ENCODE measurements at places on chromosomes 2 and 18. TPM values are rescaled to one million over a fixed set of nuclear protein-coding genes. Genes with fewer than 3 reads are reported as not detected.

The SMYD1 gene
- total RNA-seq = not detected

The SPATA3 gene
- total RNA-seq = 1.9 TPM

The SLC14A1 gene
- 6.0 TPM for total RNA-seq

The SANBR gene
- total RNA-seq = 4.2 TPM

The COMMD1 gene
- total RNA-seq = 34.7 TPM

The SOX11 gene
- not detected for total RNA-seq

The SAG gene
- 0.02 TPM for total RNA-seq

The DNER gene
- total RNA-seq = not detected

The RAB6C gene
- total RNA-seq = 0.14 TPM

The ACTG2 gene
- 0.22 TPM for total RNA-seq

The PPP4R3B gene
- 80.8 TPM for total RNA-seq

The ATP6V1B1 gene
- not detected for total RNA-seq

The DCDC2C gene
- total RNA-seq = not detected

The ZNF519 gene
- total RNA-seq = 25.0 TPM

The SNTG2 gene
- 3.8 TPM for total RNA-seq

The CRYGD gene
- not detected for total RNA-seq

The LINC00305 gene
- not detected for total RNA-seq

The LONRF2 gene
- total RNA-seq = 0.25 TPM

The CAPN14 gene
- 0.65 TPM for total RNA-seq

The PMAIP1 gene
- total RNA-seq = 96.5 TPM

The TBR1 gene
- 0.02 TPM for total RNA-seq

The TEX44 gene
- not detected for total RNA-seq

The DTYMK gene
- total RNA-seq = 64.6 TPM

The CDH19 gene
- total RNA-seq = not detected

The MRPL30 gene
- total RNA-seq = 41.8 TPM

The SH2D6 gene
- total RNA-seq = 4.0 TPM

The DAW1 gene
- total RNA-seq = not detected

Measured in activated T-cell treated with anti-CD3 and anti-CD28 coated beads, Interleukin-2, amount 50 U/mL, for 72 hours (primary cell).